ENCODE measurements at places on chromosomes 4 and X. TPM values are rescaled to one million over a fixed set of nuclear protein-coding genes. Genes with fewer than 3 reads are reported as not detected.

DNA sequence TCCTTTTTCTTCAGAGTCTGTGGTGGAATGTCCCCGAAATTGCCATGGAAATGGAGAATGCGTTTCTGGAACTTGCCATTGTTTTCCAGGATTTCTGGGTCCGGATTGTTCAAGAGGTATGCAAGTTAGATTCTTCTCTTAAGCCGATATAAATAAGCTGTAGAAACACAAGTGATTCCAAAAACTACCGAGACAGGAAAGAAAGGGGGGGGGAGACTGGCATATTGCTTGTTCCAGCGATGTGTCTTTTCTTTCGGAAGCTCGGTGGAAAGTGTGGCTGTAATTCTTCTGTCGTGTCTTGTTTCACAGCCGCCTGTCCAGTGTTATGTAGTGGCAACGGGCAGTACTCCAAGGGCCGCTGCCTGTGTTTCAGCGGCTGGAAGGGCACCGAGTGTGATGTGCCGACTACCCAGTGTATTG lies 236.9 kb downstream of the DCTD start:
- DNase-seq, result no peak

DNA sequence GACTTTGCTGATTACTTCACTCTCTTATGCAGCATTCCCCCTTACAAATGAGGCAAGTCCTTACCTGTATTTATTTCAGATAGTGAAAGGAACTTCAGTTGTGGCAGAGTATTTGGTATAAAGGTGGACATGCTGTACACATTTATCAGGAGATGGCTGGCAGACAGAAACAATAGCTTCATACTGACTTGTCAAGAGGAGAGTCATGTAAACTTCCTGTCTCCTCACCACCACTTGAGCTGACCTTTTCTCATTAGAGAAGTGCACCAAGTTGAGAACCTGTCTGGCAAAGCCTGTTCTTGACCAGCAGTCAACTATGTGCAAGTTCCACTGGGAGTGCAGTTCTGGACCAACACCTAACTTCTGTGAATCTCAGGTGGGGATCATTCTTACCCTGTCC lies 80.8 kb downstream of the LARP1B start:
- DNase-seq, result no peak

FAM114A1 gene
- polyA plus RNA-seq, result 0.64 TPM

DNA sequence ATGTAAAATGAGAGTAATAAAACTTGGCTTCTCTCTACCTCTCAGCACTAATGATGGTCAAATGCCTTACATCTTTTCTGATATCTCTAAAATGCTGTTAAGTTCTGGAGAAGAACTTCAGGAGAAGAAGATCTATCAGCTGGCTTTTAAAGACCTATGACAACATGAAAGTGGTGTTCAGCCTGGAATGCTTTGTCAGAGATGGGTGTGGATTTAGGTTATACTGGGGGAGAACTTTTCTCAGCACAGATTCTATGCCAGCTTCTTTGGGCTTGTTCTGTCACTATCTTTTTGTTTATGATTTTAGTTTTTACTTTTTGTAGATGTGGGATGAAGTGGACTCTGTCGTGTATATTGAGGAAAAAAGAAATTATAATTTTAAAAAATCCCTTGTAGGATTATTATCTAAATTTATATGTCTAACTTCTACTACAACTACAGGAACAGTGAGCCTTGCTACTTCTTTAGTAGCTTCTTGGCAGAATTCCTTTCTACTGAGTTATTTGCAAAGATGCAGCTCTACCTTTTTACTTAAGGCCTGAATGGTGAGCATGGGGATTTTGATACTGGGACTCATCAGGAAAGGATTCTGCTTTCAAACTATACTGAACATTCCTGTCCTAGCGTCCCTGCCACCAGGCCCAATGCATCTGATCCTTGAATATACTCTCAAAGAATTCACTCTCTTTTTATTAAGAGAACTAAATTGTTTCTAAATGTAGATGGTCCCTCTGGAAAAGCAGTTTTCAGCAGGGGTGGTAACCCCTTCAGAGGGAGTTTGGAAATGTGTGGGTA lies 19.6 kb downstream of the CYP2U1 start:
- DNase-seq, result no peak

CYSLTR1 gene
- polyA plus RNA-seq, result 16.9 TPM
